ENCODE measurements at places on chromosomes 7 and 10. TPM values are rescaled to one million over a fixed set of nuclear protein-coding genes. Genes with fewer than 3 reads are reported as not detected.

Gene UCN3
- total RNA-seq, result not detected

Gene VENTX
- total RNA-seq, result not detected

GRCh38 chr10:68087685-68088401, 12.8 kb upstream of the HERC4 start:
- DNase-seq, result no peak

DNA sequence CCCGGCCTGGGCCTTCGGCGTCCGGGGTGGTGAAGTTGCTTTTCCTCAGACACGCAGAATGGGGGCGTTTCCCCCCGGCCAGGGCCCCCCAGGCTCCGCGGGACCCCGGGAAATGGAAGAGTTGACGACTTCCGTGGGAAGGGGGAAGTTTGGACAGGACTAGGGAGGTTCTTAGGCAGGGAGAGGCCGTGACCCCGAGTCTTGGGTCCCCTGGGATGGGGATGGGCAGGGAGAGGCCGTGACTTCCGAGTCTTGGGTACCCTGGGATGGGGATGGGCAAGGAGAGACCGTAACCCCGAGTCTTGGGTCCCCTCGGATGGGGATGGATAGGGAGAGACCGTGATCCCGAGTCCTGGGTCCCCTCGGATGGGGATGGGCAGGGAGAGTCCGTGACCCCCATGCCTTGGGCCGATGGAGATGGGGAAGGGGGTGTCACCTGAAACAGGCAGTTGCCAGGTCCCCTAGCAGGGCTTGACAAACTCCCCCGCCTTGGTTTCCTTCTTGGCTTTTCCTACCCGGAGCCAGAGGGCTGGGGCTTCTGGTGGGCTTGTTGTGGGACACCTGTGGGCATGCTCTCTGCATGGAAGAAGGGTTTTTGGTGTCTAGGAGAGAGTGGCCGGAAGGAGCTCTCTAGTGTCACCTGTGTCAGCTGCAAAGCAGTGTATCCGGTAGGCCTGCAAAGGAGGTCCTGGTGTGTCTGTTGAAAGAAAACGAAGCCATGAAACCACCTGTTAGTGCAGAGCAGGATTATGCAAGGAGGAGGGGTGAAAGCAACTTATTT, 1.1 kb downstream of the TRRAP start:
- peak; percentile 79 for DNase-seq

DNA sequence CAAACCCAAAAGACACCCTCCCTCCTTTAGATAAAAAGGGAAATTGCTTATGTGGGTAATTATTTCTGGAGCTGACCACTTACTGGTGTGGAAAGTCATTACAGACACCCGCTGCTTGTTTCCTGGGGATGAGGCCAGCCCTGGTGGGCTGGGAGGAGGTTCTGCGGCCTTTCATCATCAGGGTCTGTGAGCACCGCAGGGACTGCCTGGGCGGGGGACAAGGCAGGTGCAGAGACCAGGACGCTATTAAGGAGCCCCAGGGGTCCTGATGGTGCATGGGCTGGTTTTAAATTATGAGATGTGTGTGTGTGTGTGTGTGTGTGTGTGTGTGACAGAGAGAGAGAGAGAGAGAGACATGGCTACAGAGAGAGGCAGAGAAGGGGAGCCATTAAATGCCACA, 171.2 kb downstream of the DNAJB6 start:
- DNase-seq, result no peak

Data from CD8-positive, alpha-beta memory T cell (primary cell).